Substantia nigra (tissue), 51 donors: ENCODE measurements at places on chromosomes 1 and 21.

GRCh38 chr1:244361764-244362473 lies 89.8 kb downstream of the ADSS2 start:
- no peak for DNase-seq

DNA sequence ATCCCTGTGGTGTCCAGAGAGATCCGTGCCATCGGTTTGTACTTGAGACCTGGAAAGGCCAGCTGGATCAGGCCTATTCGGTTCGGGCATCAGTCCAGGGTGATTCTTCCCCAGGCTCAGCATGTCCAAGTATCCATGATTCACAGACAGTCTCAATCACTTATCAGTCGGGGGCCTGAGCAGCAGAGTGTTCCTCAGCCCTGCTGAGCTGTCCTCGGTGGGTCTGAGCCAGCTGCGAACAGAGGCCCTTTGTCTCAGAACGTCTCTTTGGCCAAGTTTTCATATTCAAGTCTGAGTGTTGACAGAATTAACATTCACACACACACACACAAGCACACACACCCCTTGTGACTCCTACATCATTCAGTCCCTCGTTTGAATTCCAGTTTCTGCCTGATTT lies 33.4 kb upstream of the OSBPL9 start:
- DNase-seq, result peak; percentile 88

- no peak for DNase-seq
These were observed 13.3 kb upstream of the GNG12 start for GRCh38 chr1:67846538-67846937.

DNA sequence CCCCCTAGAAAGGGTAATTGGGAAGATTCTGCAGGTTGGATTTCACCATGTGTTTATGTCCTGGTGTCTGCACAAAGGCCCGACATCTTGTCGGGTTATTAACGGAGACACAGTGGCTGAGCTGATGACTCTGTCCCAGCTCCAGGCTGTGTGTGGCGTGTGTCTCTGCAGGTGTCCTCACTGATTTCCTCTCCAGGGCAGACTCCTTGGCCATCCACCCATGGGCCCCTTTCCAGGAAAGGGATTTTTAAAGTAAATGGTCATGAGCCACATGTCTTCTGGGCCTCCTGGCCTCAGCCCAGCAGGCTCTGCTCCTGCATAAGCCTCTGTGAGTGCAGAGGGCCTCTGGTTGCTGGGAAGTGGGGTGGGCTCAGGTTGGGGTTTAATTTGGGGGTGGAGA lies 418.7 kb upstream of the VAMP3 start:
- no peak for DNase-seq

- DNase-seq, result no peak
These were observed 6.2 kb downstream of the TFF2 start for GRCh38 chr21:42344631-42345030.

DNA sequence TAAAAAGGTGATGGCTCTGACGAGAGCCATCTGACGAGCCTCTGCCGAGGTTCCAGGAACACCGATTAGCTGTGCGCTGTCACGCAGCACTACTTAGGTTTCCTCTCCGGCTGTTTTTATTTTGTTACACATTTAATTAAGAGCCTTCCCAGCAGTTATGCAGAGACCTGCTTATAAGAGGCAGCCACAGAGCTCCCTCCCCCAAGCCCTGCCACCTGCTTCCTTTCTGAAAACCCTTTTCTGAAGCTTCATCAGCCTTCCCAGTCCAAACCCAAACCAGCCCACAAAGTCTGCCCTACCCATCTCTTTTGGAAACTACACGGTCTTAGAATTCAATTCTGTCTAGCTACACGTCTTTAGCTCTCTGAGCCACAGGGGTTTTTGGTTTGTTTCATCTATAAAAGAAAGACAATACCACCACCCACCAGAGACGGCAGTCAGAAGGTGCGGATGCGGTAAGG lies 49.1 kb downstream of the ERI3 start:
- no peak for DNase-seq

- no peak for DNase-seq
These were observed 17.2 kb downstream of the OMA1 start for GRCh38 chr1:58529284-58529683.

DNA sequence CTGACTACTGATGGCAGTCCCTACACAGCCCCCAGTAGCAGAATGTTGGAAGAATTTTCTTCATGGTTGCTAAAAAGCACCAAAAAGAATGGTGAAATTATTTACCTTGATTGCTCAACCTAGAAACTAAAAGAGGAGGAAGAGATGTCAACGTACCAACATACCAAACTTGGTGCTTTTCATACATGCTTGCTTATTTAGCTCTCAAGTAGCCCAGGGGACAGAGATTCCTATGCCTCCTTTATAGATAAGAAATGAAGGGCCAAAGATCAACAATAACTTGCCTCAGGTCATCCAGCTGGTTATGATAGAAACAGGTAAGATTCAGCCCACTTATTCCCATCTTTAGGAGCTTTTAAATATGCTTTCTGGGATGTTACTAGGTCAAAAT lies 170.6 kb downstream of the PIGK start:
- no peak for DNase-seq

DNA sequence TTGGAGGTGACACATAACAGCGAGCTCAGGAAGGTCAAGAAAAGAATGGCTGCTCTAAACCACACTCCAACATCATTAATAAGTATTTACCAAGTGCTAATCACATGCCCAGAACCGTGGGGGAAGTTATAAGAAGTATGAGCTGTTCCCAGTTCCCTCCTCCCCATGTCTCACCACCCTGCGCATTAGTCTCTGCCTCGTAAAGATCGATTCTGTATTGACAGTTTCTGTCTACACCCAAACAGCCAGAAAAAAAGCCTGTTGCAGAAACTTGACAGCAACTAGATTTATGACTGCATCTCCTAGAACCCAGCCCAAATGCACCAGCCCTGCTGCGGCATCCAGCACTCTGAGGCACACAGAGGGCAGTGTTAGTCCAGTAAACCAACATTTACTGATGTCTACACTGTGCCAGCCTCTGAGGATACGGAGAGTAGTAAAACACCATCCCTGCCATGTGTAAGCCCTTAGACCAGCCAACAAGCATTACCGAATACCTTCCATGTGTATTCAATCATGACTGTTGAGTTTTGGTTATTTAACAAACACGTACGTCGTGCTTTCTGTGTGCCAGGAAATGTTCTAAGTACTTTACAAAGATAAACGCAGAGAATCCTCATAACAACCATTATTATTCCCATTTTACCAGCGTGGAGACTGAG lies 63.6 kb upstream of the ZBTB40 start:
- DNase-seq, result no peak
